AG10803 (cell line): ENCODE measurements at places on chromosomes 6 and 20.
A peak's percentile ranks its signal among the peaks of the same experiment; 100 is the strongest.

DNA sequence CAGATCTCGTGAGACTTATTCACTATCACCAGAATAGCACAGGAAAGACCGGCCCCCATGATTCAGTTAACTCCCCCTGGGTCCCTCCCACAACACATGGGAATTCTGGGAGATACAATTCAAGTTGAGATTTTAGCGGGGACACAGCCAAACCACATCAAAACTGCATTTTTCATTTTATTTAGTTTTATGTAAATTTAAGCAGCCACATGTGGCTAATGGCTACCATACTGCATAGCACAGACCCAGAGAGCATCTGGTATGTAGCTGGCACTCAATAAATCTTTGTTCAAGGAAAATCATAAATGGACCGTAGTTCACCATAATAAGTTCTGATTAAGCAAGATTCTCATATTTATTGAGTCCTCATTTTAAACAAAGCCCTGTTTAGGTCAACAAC, 15.3 kb downstream of the GFOD1 start:
- peak; percentile 92 for DNase-seq

DNA sequence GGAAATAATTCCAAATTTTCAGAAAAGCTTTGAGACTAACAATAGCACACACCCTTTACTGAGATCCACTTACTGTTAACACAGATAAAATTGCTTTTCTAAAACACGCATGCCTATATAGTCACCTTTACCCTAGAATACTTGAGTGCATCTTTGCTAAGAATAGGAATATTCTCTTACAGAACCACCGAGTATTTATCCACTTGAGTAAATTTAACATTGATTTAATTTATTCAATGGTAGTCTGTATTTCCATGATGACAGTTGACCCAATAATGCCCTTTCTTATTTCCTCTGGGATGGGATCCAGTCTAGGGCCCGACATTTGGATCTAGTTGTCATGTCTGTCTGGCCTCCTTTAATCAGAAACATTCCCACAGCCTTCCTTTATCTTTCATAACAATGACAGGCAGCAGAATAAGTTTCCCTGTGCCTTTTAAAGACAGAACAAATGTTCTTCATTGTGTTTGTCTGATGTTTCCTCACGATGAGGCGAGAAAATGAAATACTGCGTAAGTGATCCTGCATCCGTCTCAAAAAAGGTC, 56.6 kb upstream of the ERVFRD-1 start:
- DNase-seq: peak; percentile 31

GRCh38 chr20:49979030-49979832, 3.5 kb upstream of the SNAI1 start:
- DNase-seq: no peak

DNA sequence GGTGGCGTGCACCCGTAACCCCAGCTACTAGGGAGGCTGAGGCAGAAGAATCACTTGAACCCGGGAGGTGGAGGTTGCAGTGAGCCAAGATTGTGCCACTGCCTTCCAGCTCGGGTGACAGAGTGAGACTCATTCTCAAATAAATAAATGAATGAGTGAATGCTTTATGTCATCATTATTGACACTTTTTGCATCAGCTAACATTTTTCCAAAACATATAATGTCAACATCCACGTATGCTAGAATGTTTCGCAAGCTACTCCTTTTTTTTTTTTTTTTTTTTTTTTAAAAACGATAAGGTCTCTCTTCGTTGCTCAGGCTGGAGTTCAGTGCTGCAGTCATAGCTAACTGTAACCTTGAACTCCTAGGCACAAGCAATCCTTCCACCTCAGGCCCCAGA, 72.2 kb downstream of the SENP6 start:
- no peak for DNase-seq

GRCh38 chr6:48845219-48845618, 617.8 kb downstream of the MMUT start:
- DNase-seq: no peak

DNA sequence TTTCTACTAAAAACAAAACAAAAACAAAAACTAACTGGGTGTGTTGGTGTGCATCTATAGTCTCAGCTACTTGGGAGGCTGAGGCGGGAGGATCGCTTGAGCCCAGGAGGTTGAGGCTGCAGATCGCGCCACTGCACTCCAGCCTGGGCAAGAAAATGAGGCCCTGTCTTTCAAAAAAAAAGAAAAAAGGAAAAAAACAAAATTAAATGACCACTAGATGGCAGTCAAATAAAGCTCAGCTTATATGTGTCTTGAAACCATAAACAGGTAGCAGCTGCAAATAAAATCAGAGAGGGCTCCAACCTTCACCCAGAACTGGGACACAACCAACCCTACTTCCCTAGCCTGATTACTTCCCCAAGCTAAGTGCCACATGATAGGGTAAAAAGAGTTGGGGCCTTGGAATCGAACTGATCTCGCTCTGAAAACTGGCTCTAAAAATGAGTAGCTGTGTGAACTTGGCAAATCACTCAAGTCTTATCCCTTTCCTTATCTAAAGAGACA, 67.1 kb upstream of the ADGRF4 start:
- DNase-seq: peak; percentile 40

DNA sequence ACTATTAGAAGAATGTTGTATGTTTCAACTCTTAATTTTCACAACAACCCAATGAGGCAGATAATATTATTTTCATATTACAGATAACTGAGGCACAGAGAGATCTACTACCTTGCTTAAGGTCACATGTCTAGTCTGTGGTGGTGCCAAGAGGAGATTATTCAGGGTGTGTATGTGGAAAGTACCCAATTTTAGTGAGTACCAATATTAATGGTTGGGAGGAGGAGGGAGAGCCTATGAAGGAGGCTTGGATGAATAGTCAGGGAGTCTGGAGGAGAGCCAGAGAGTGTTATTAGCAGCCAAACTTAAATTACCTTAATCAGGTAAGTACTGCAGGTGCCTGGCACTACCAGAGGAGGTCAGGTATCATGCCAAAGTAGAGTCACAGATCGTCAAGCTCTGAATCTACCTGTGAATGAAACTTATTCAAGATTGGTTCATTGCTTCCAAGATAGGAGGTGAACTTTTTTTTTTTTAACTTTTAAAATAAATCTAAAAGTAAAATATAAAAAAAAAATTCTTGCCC, 10.9 kb upstream of the CALHM6 start:
- no peak for DNase-seq

GRCh38 chr20:54475334-54476168, at the start of gene DOK5:
Gene DOK5 (plus strand): TSS chr20:54475593. CDS start chr20:54475947, 354 bp downstream.
- peak; percentile 18 for DNase-seq

GRCh38 chr20:878511-879307, 37.4 kb downstream of the ANGPT4 start:
- peak; percentile 11 for DNase-seq

DNA sequence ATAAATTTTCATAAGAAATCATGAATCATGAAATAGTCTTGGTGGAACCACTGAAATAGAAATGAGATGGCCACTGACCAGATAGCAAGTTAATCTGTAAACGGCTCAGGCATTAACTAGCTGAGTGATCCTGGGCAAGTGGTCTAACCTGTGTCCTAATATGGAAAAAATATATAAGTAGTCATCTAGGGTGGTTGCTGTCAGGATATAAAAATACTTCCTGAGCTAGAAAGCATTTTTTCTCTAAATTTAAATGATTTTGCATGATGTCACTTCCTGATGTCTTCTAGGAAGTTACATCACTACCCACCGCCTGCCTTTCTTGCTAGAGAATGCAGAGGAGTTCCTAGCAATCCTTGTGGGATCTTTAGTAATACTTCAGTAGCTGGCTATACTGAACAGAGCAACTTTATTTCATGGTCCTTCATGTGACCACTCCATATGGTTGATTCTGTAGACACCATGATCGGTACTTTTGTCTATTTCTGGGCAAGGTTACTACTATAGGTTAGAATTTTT, 228.1 kb upstream of the CEP162 start:
- DNase-seq: no peak

GRCh38 chr6:3297006-3297405, 38.3 kb downstream of the PSMG4 start:
- DNase-seq: no peak
